ENCODE measurements at places on chromosomes 3 and 15.

- DNase-seq, result no peak
These were observed 211.8 kb downstream of the NAALADL2 start for GRCh38 chr3:175070946-175071345.

- no peak for DNase-seq
These were observed 124.8 kb downstream of the SV2B start for GRCh38 chr15:91224755-91225380.

DNA sequence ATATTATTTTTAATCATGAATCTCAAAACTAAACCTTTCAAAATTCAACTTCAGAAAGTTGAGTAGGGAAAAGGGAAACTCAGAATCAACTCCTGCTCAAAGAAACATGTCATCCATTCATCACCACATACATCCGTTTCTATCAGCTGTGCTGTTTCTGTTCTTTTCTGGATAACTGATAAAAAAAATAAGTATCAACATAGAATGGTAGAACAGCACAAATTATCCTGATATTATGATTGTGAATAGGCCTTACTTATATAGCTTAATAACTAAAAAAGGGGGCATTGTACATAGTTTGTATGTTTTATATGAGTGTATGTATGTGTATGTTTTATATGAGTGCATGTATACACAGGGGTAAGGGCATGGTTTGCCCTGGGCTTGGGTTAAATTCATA, 3.1 kb downstream of the TM4SF1 start:
- DNase-seq, result no peak

DNA sequence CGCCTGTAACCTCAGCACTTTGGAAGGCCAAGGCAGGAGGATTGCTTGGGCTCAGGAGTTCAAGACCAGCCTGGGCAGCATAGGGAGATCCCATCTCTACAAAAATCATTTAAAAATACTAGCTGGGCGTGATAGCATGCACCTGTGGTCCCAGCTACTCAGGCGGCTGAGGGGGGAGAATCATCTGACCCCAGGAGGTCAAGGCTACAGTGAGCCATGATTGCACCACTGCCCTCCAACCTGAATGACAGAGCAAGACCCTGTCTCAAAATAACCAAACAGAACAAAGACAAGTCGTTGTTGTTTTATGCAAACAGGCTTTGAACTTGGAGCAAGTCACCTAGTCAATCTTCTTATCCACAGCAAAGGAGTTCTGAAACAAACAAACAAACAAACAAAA, 82.0 kb upstream of the AKAP13 start:
- no peak for DNase-seq

- DNase-seq, result no peak
These were observed 73.8 kb downstream of the FLNB start for GRCh38 chr3:58082047-58082446.

DNA sequence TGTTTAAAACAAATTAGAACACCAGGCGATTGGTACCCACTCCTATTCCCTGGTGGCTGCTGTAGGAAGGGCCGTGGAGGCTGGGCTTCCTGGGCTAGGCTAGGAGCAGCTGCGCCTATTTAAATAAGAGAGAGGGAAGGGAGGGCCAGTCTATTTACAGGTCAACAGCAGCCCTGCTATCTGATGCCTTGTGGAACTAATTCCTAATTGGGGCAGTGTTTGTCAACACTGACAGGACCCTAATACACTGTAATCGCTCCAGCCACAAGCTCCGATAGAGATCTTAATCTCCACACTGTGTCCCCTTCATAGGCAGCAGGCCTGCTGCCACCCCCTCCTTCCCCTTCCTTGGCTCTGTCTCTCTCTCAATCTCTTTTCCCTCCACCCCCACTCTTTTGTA, 116.9 kb upstream of the SOX14 start:
- DNase-seq, result no peak

GRCh38 chr3:5675319-5675718, 487.8 kb downstream of the EDEM1 start:
- DNase-seq, result no peak

GRCh38 chr3:157531301-157531660, 28.1 kb upstream of the VEPH1 start:
- no peak for DNase-seq

DNA sequence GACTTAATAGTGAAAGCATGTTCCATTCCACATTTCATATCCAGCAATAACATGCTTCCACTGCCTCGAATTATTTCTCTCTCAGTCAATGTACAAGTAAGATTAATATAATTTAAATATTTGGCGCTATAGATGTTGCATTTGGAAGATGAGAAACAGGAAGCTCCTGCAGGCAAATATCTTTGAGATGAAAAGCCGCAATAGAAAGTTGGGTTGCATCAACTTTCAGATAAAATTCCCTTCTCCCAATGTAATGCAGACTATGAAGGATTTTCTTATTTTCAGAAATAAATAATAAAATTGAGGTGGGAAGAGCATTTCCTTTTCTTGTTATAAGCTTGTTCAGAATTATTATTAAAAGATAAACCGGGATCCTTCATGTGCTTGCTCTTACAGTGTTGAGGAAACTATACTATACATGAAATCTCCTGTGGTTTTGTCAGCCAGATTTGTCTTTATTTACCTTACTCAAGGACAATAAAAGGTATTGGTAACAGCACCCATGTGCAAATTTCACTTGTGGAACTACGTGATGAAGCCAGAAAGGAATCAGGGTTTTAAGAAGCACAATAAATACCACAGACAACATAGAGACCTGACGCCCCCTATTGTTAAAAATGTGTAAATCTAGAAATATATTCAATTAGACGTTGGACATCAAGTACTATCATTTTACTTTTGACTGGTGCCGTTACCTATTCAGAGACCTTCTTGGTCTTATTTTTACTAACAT, 307.0 kb downstream of the ARPP21 start:
- DNase-seq, result no peak

DNA sequence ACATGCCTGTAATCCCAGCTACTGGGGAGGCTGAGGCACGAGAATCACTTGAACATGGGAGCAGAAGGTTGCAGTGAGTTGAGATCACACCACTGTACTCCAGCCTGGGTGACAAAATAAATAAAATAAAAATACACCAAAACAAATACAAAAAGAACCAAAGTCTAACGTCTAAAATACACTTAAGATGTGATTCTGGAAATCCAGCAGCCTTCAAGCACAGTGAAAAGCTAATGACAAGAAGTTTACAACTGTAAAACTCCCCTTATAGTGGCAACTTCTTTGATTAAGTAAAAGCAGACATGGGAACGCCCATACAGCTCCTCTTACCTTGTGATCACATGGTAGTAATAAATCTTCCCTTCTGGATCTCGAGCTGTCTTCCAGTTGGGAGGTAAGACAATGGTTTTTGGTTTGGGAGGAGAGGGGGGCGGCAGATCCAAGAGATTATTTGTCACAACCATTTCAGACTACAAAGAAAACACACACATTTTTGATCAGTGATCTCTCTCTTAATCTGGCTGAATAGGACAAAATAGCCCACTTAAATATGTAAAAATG, 62.8 kb downstream of the NBEAL2 start:
- DNase-seq, result no peak

GRCh38 chr3:107939691-107940442, 151.0 kb downstream of the CD47 start:
- no peak for DNase-seq

DNA sequence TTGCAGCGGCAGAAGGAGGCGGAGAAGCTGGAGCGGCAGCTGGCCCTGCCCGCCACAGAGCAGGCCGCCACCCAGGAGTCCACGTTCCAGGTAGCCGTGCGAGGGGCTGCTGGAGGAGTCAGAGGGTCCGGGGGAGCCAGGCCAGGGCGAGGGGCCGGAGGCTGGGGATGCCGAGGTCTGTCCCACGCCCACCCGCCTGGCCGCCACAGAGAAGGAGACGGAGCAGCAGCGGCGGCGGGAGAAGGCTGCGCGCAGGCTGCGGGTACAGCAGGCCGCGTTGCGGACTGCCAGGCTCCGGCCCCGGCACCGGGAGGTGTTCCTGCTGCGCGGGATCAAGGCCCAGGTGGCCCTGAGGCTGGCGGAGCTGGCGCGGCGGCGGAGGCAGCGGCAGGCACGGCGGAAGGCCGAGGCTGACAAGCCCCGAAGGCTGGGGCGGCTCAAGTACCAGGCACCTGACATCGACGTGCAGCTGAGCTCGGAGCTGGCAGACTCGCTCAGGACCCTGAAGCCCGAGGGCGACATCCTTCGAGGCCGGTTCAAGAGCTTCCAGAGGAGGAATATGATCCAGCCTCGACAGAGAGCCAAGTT, 625.0 kb downstream of the MCTP2 start:
- DNase-seq, result no peak

- DNase-seq, result no peak
These were observed 76.4 kb downstream of the USF3 start for GRCh38 chr3:113620091-113620490.

- no peak for DNase-seq
These were observed 456.2 kb downstream of the ZNF385D start for GRCh38 chr3:21294768-21295167.

DNA sequence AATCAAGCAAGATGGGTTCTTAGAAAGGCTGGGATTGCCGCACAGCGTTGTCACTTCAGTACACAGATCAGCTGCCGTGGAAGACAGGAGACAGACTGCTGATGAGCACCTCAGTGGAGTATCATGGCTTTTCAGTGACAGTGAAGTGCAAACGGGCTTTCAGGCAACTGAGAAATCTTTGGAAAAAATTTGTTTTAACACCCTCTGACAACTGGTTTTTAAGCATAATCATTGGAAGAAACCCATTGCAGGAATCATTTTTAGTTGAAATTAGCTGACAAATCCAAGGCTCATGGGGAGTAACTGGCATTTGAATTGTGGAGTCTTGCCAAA, 418.8 kb downstream of the OTOL1 start:
- DNase-seq, result no peak

GRCh38 chr3:170010498-170010897, 27.3 kb upstream of the GPR160 start:
- no peak for DNase-seq

- no peak for DNase-seq
These were observed 26.3 kb downstream of the MRAS start for GRCh38 chr3:138374573-138375134.

DNA sequence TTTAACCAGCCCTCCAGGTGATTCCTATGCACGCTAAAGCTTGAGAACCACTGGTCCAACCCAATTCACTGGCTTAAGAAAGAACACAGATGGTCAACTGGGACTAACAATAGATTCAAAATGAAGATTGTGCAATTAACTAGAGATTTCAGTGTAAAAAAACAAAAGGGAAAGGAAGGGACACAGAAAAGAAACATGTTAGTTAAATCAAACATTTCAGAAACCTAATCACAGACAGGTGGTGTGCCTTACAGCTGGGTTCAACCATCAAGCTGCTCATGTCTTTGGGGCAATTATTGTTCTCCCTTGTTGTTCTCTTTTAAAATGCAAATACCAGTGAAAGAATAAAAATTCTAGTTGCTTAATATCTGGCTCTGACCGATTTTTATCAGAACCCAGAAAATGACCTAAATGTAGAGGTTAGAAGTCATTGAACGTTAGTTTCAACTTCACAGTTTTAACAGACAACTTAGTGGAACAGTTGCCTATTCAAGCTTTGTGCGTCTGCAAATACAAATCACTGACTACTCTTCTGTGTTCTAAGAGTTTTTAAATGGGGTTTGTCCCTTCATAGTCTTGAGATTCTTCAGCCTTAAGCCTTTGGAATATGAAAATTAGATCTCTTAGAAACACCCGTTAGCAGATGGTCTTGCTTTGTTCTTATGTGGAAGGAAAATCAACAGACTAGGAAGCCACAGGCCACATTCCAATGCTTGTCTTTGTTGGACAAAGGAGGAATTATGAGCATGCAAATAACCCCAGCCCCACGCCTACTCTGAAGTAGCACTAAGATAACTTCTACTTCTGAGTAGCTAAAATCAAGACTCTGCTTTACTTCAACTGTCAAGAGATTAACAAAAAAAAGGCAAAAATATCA, 223.4 kb downstream of the ATP8B4 start:
- DNase-seq, result no peak

DNA sequence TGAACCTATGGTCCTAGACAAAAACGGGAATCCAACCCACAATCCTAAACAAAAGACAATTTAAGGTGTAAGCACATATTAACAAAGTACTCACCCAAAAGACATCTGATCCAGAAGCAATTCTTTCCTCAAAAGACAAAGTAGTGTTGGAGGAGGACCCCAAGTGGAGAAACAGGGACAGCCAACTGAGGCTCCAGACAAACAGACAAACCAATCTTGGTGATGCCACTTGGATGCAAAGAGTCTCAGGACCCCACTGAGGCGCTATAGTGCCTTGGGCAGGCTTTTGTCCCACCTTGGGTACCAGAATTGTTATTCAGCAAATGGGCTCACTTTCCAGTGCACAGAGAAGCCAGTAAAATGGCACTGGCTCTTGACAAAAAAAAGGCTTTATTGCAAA, 613.8 kb downstream of the DIPK2A start:
- DNase-seq, result no peak

GRCh38 chr15:96372554-96372953, 42.1 kb downstream of the NR2F2 start:
- no peak for DNase-seq

DNA sequence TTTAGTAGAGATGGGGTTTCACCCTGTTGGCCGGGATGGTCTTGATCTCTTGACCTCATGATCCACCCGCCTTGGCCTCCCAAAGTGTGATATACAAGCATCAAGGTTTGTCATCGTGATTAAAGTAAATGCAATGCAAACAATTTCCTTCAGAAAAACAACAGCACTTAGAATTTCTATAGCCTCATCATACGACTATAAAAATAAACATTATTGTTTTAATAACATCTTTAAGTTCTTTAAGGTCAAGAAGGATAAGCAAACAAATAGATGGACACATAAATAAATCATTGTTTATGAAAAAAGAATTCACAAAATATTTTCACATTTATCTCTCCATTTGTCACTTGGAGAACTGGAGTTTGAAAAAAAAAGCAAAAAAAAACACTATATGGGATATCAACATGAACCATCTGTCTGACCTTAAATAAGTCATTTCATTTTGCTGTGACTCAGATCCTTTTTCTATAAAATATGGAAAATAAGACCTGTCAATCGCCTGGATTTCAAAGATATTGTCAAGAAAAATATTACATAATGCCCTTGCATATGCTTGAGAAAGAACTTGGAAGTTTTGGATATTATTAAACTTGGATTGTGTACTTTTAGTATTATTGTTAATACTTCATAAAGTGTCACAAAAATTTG, 642.0 kb upstream of the KCNMB2 start:
- DNase-seq, result no peak

DNA sequence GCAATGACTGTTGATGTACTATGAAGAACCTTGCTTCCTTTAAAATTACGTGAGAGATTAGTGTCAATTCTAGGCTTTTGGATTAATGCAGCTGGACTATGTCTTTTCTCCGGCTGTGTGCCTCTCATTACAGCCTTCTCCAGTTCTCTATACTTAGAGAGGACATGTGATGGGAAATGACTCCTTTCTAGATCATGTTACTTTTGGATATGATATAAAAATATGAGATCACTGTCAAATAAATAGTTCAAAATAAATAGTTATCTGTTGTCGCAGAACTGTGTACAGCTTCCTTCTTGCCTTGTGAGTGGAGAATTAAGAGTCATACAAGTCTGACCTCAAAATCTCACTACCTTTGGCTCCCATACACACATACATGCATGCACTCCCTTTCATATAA, 592.4 kb downstream of the DIPK2A start:
- DNase-seq, result no peak

- DNase-seq, result no peak
These were observed 10.8 kb downstream of the MBNL1 start for GRCh38 chr3:152279479-152279878.

GRCh38 chr15:45606413-45606812, 19.2 kb downstream of the BLOC1S6 start:
- no peak for DNase-seq
